ENCODE measurements at places on chromosomes 4 and X.

GRCh38 chr4:74878323-74878722 lies 54.6 kb upstream of the PARM1 start:
- no peak for DNase-seq

DNA sequence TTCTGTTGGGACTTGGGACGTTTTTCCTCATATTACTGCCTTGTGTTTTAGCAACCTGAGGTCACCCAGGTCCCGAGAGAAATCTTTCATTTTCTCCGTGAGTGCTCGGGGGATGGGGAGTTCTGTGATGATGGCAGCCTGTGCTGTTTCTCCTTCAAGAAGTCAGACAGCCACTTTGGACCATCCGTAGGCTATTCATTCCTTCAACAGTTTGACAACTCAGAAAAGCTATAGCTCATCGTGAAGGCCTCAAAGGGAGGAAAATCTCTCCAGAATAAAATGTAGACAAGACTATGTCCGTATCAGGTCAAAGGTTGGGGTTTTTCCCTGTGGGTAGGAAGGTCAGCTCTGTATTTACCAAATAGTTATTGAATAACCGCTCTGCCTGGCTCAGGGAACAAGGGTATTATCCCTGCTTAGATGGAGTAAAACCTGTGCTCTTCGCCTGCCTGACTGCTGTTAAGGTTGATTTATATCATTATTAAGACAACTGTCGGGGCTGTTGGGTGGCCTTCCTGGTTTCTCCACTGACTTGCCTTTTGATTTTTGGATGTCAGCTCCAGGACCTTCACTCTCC lies 36.6 kb downstream of the FAM114A1 start:
- DNase-seq = no peak

DNA sequence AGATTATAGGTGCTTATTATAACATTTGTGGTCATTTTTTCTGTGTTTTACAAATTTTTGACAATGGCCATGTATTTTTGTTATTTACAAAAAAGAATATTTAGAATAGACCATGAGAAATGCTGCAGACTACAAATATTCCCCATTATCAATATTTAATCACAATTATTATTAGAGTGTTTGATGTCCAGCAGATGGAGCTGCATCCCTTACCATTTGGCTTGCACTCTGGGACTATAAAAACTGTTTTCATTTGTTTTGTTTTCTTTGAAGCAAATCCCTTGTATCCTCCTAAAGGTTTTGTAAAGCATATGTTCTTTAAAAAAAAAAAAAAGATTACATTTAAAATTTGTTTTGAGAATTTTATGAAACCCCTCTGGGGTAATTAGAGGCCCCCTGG lies 85.6 kb upstream of the CXorf66 start:
- DNase-seq = no peak

- no peak for DNase-seq
Measured at GRCh38 chr4:145776208-145776607, 96.3 kb downstream of the C4orf51 start.

- DNase-seq = no peak
Measured at GRCh38 chr4:47640911-47641310, 155.8 kb downstream of the ATP10D start.

DNA sequence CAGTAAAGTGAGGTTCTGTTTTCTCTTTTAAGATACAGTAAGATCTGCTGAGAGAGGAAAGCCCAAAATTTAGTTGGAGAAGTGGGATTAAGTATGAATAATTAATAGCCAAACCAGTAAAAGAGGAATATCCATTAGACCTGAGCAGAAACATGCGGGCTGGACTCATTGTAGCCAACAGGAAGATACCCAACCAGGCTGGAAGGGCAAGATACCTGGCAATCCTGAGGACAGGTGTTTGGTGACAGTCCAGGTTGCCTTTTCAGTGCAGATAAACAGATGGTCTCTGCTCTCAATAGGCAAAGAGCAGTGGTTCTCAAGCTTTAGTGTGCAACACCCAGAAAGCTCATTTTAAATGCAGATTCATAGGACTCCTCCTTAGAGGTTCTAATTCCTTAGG lies 980.8 kb upstream of the GRID2 start:
- no peak for DNase-seq

DNA sequence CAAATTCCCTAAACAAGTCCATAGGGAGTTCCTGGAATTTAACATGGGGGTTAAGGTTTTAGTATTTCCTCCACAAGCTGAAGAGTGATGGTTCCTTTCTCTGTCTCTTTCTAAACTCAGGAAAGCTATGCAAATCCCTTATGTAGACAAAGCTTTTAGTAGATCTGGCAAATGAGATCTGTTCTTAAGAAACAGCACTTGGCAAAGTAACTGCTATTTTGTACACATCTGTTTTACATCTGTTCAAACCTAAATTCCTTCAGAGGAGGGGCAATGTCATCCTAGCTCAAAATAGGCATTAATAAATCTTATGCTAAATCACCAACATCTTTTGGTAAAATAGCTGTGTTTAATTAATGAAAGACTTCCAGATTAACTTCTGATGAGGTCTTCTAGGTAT lies 137.8 kb upstream of the TBC1D9 start:
- DNase-seq = no peak

- DNase-seq = no peak
Measured at GRCh38 chr4:119540249-119540648, 88.4 kb downstream of the PDE5A start.

DNA sequence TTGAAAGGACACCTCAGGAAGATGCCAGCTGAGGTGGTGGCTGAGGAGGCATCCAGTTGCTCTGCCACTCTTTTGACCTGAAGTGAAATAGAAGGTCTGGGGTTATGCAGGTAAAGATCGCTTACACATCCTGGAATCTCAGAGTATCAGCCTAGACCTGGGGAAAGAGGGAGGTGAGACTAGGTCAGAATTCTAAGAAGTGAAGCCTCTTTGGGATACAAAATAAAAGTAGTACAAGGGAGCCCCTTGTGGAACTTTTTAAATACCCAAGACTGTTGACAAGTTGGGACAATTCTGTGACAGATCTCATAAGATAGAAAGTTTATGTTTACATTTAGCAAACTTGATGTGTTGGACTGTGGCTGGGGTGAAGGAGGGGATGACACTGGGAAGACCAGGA lies 263.1 kb downstream of the SPRY1 start:
- no peak for DNase-seq

DNA sequence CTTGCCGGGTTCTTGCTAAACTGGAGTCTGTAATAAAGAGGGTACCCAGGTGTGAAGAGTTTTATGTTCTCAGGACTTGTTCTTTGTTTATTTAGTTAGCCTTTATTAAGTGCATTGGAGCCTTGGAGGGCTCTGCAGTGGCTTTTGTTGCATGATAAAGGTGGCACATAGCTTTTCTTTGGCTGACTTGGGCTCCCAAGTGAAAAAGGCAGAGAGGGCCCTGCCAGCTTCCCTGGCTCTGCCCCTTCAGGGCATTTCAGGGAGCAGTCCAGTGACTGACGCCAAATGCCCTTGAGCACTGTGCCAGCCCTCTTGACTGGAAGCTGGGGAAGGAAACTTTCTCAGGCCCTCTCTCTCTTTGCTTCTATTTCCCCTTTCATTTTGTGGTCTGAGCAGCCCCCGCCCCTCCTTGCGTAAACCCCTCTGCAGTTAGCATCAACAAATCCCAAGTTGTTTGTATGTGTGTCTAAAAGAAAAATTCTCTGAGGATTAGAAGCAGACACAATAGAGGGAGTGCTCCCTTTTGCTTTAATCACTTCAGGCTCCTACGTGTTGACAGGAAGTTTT lies 152.2 kb downstream of the NHS start:
- no peak for DNase-seq

DNA sequence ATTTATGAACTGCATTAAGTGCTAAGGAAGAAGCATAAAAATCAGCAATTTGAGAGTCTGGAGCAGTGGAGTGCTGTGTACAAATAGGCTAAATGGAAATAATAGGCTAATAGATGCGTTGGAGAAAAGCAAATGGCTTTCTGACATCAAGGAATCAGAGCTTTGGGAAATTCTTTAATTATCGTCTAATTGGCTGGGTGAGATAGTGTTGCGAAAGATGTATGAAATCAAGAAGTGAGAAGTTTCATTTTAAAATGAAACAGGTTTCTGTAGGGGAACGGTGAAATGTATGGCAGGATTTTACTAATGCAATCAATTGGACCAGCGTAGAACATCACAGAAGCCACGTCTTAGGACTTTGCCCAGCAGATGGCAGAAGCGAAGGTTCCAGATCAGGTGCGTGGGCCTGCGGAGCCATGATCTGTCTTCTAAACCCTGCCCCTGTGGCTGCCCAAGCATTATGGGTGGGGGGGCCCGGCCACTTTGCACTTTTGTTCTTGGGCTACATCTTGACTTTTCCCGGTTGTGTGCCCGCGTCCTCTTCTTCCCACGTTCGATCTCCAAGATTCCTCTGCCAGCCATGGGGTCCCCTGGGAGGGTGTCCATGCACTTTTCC lies 118.5 kb upstream of the SHISA3 start:
- DNase-seq = no peak

- no peak for DNase-seq
Measured at GRCh38 chr4:87042221-87042620, 107.4 kb downstream of the AFF1 start.

GRCh38 chrX:13754765-13755164 lies 20.2 kb downstream of the OFD1 start:
- DNase-seq = no peak

GRCh38 chr4:72546456-72546855 lies 22.6 kb downstream of the ADAMTS3 start:
- no peak for DNase-seq

GRCh38 chr4:168630445-168631187 lies 133.8 kb downstream of the PALLD start:
- DNase-seq = no peak
